Femur (tissue), 1 donor: ENCODE measurements at places on chromosomes 6 and 20.

DNA sequence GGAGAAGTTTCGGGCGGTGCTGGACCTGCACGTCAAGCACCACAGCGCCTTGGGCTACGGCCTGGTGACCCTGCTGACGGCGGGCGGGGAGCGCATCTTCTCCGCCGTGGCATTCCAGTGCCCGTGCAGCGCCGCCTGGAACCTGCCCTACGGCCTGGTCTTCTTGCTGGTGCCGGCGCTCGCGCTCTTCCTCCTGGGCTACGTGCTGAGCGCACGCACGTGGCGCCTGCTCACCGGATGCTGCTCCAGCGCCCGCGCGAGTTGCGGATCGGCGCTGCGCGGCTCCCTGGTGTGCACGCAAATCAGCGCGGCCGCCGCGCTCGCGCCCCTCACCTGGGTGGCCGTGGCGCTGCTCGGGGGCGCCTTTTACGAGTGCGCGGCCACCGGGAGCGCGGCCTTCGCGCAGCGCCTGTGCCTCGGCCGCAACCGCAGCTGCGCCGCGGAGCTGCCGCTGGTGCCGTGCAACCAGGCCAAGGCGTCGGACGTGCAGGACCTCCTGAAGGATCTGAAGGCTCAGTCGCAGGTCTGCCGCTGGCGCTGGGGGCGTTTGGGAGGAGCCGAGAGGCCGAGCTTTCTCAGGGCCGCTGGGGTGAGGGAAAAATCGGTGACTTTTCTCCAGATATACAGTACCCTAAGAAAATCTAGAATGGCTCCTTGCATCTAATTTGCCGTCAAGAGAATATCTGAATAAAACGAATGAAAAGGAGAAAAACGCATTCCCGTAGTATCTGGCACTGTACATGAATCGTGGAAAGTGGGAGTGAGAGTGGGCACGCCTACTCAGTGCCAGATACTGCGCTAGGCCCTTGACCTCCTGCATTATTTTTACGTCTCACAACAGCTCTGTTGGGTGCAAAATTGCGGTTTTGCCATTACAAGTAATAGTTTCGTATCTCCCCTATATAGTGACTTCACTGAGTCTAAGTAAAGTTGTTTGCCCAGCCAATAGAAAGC, 1.0 kb downstream of the CALHM6 start:
- peak; percentile 69 for DNase-seq

DNA sequence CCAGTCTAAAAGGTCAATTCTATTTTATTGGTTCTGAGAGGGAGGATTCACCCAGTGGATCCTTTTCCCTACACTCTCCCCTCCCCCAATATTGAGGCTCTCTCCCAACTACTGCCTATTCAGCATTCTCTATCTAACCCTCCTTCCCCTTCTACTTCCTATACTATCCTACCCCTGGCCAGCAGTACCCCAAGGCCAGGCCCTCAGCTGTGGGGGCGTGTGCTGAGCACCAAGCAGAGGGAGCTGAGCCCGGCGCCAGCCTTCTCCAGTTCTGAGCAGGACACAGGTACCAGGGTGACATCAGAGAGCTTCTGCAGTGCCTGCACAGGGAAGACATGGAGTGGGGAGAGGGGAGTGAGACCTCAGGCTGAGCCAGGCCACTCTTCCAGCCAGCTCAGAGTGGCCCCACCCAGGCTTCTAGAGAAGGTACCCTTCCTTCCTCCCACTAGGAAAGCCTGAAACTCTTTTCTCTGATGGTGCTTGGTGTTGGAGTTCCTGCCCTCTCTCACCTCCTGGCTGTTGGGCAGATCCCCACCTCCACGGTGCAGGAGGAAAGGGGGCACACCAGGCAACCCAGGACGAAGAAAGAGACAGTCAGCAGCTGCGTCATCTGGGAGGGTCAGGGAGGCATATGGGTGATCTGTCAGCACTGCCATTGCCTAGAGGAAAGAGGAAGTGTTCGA, 1.9 kb downstream of the DDAH2 start:
- no peak for DNase-seq

GRCh38 chr6:41428996-41429421, 93.6 kb downstream of the NCR2 start:
- DNase-seq = peak; percentile 87

GRCh38 chr6:108616544-108616943, 55.8 kb downstream of the FOXO3 start:
- DNase-seq = no peak

DNA sequence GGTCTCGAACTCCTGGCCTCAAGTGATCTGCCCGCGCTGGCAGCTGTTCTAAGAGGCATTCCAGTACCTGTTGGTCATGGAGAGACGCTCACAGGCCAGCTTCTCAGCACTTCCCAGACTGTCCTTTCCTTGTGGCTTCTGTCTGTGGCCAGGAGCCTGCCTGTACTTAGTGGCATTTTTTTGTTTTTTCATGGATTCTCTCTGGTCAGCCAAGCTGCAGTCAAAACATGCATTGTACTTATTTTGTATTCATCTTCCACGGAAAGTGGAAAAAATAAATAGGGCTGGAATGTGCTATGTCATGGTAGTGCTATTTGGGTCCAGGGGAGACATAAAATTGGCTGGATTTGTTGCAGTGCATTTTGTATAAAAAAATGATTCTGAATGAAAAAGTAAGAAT, 29.1 kb downstream of the ZDHHC14 start:
- peak; percentile 55 for DNase-seq
